ENCODE measurements at places on chromosomes 12 and 14.
A peak's percentile ranks its signal among the peaks of the same experiment; 100 is the strongest.

GRCh38 chr14:99729991-99730875, 46.1 kb downstream of the CYP46A1 start:
- DNase-seq: peak; percentile 8

GRCh38 chr14:50232276-50232642, 881 bp upstream of the SOS2 start:
- DNase-seq: no peak

GRCh38 chr14:35632676-35633075, 98.7 kb downstream of the INSM2 start:
- no peak for DNase-seq

- DNase-seq: no peak
Measured at GRCh38 chr14:90091393-90091792, 29.6 kb downstream of the KCNK13 start.

GRCh38 chr12:64796205-64796845, 28.1 kb upstream of the TBC1D30 start:
- DNase-seq: peak; percentile 34

- no peak for DNase-seq
Measured at GRCh38 chr12:84551373-84551772, 361.2 kb downstream of the SLC6A15 start.

GRCh38 chr14:38385836-38386235, 129.9 kb upstream of the CLEC14A start:
- no peak for DNase-seq

- no peak for DNase-seq
Measured at GRCh38 chr12:62599854-62600437, 133.3 kb downstream of the MON2 start.

GRCh38 chr14:103385929-103386712, 906 bp downstream of the MARK3 start:
- peak; percentile 6 for DNase-seq

GRCh38 chr12:63353559-63353958, 202.6 kb upstream of the AVPR1A start:
- no peak for DNase-seq

- no peak for DNase-seq
Measured at GRCh38 chr14:104638190-104638589, 33.6 kb upstream of the TMEM179 start.

DNA sequence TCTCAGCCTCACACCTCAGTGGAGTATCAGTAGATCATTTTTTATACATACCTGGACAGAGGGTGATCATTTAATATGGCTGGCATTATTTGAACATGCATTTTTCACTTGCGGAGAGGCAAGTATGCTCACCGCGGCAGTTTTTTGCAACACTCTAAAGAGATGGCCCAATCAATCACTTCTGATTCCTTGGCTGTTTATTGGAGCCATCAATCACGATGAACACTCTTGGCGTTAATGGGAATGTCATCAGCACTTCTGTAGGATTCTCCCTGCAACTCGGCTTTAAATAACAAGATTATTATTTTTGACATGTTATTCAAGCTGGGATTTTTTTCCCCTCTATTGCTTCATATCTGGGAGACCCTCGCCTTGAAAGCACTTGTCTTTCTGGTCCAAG, 46.9 kb upstream of the SLC24A4 start:
- DNase-seq: no peak

DNA sequence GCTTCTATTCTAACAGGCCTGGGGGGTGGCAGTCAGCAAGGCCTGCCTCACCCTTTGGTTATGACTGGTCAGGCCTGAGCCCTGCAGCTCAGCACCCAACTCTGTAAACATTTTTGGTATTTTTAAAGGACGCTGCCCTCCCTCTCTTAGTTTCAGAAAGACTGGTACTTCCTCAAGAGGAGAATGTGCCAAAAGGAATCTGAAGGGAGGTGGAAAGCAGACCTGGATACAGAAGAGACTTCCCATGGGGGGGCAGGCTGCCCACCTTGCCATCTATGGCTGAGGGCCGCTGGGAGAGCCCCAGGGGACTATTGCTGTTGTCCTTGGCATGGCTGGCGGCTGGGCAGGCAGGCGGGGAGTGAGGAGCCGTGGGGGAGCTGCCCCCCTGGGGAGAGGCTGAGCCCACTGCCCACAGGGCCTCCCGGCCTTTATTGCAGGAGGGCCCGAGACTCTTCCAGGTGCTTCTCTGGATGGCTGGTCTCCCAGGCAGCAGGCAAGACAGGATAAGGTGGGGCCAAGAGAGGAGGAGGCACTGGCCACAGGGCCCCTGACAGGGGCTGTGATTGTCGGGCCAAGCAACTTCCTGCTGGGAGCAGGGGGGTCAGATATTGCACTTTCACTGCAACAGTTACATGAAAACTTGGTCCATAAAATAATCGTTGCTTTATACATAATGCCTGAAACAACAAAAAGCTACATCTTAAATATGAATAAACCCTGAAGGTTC, 3.5 kb downstream of the ARL6IP4 start:
- DNase-seq: no peak

GRCh38 chr12:48750769-48751356, 34.4 kb upstream of the CCNT1 start:
- DNase-seq: no peak

- DNase-seq: no peak
Measured at GRCh38 chr12:76124456-76124855, 40.0 kb upstream of the NAP1L1 start.

- DNase-seq: no peak
Measured at GRCh38 chr14:73903028-73903427, 16.4 kb downstream of the ZNF410 start.

GRCh38 chr14:51547260-51547659, 104.5 kb upstream of the FRMD6 start:
- no peak for DNase-seq

- DNase-seq: no peak
Measured at GRCh38 chr12:8847435-8847834, 25.0 kb downstream of the A2ML1 start.

- DNase-seq: no peak
Measured at GRCh38 chr14:20498622-20499021, 6.7 kb upstream of the RNASE10 start.

- DNase-seq: no peak
Measured at GRCh38 chr14:76257111-76257803, 105.5 kb downstream of the GPATCH2L start.

DNA sequence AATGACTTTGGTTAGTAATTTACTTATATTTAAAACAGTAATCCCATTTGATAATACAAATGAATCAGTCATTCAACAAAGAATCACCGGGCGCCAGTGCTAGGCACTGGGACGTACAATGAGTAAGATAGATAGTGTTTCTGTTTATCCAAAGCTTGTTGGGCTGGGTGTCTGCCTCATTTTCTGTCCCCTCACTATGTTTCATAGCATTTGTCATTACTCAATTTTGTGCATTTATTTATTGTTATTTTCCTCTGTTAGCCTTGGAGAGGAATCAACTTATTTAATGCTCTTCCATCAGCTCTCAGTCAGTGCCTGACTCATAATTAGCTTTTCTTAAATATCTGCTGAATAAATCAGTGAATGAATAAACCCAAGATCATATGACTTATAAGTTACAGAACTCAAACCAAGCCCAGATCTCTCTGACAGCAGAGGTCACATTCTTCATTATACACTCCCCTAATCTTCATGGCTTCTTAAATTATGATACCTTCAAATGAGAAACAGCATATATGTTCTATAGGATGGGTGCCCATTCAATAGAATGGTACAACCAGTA, 86.2 kb downstream of the TSPAN8 start:
- DNase-seq: no peak

GRCh38 chr12:106445959-106446358, 88.4 kb downstream of the POLR3B start:
- no peak for DNase-seq

GRCh38 chr12:10113075-10113474, 14.3 kb upstream of the CLEC1A start:
- no peak for DNase-seq

DNA sequence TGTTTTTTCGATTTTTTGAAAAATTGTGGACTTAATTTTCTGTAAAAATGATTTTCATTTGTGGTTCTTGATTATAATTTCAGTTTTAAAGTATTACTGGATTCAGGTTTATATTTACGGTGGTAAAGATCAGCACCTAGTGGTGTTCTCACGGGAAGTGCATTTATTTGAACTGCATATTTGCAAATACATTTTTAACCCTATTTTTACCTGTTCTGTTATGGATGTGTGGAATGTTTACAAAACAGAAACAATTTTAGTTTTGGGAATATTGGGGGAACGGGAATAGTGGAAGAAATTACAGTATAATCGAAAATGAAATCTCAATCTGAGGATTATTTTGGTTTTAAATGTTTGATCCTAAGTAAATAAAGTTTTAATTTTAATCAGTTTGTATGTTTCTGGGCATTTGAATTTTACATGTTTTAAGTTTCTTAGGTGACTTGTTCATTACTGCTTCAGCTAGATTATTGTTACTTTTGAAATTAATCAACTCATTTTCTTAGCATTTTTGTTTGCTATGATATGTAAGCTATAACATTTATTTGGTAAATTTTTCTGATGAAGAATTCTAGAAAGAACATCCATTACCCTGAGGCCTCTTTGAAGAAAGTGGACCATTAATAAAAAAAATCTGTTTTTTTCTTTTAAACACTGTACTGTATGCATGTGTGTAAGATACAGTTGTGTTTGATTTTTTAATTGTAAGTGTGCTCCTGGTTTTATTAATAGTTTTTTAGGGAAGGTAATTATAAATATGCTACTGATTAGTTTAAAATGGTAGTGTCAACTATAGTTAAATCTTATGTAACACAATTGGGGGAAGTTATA, 942 bp downstream of the ATF7IP start:
- DNase-seq: no peak

- no peak for DNase-seq
Measured at GRCh38 chr14:100890061-100890850, 13.3 kb downstream of the RTL1 start.

DNA sequence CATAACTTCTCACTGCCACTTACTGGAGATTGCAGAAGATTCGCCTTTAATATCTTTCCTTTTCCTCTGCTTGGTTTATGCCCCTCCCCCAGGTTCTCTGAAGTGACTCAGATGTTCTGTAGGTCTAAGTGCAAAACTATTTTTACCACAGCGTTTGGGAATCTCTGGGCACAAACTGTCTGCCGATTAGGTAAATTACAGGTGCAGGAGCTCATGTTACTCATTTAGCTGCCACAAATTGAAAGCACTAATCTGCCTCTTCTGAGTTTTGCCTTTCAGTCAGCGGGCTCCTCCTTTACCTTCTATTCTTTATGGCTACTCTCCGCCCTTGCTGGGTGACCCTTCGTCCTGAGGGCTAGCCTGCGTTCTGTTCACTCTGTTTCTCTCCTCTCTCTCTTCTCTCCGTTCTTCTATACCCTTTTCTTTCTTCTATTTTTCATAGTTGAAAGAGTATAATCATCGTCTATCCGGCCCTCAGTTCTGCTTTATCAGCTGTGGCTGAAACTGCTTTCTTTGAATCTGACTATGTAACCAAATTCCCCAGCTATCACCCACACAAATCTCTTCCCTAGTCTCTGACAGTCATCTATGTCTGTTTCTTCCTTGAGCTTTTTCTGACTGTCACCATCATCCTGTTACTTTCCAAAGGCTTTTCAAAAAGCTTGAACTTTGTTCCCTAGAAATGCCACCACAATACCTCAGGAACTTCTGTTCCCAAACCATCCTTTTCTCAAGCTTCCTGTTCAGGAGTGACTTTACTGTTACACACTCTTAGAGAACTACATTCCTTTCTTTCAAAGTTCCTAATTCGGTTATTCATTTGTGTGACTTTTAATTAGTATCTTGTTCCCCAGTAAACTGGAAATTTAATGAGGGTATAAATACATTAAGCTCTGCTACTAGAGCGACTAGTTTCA, 4.3 kb upstream of the MYF6 start:
- DNase-seq: no peak

DNA sequence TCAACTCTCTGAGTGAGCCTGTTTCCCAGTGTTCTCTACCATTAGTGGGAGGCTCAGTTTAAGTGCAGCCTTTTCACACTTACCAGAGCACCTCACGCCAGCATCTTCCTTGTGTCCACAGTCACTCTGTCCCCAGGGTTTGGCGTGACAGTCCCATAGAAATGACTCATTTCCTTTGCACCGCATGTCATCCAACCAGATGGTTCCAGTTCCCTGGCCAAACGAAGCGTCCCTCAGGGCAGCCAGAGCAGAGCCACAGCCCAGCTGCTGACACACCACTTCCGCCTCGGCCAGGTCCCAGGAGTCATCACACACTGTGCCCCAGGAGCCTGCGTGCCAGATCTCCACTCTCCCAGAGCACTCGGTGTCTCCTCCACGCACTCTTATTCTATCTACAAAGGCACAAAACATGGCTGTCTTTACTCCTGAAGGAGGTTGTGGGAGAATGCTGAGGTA, 65.4 kb downstream of the ACSM4 start:
- no peak for DNase-seq

GRCh38 chr12:24118668-24119067, 169.2 kb upstream of the SOX5 start:
- no peak for DNase-seq

DNA sequence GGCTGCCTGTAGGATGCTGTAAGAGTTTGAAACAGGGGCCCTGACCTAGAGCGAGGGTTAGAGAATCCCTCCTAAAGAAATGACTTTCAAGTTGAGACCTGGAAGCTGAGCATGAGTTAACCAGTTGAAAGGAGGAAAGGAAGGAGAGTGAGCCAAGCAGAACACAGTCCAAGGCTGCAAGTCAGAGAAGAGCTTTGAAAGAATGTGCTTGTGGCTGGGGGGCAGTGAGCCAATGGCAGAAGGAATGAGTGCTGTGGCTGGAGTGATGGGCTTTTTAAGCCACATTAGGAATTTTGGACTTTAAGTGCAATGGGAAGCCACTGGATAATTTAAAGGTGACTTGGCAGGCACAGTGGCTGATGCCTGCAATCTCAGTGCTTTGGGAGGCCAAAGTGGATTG, 18.1 kb downstream of the CDKN1B start:
- no peak for DNase-seq

DNA sequence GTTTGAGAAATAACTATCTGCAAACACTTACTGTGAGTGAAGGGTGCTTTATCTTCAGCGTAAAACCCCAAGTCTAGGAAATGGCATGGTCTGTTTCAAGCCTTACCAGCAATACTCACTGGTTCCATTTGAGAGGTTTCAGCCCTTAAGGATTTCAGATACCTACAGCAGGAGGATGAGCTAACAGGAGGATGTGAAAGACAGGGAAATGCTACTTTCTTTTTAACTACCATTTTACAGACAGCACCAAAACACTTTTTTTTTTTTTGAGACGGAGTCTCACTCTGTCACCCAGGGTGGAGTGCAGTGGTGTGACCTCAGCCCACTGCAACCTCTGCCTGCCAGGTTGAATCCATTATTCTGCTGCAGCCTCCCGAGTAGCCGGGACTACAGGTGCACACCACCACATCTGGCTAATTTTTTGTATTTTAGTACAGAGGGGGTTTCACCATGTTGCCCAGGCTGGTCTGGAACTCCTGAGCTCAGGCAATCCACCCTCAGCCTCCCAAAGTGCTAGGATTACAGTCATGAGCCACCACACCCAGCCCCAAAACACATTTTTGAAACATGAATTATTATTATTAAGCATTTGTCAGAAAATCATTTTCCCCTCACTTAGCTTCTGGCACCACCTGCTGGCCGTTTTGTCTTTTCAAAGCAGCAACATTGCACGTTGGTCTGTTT, 4.6 kb downstream of the MTRFR start:
- peak; percentile 64 for DNase-seq

GRCh38 chr14:52370406-52370935, 56.4 kb downstream of the PTGER2 start:
- no peak for DNase-seq

GRCh38 chr12:8844665-8845064, 22.2 kb downstream of the A2ML1 start:
- DNase-seq: no peak
